ENCODE measurements at places on chromosomes 16 and 17. TPM values are rescaled to one million over a fixed set of nuclear protein-coding genes. Genes with fewer than 3 reads are reported as not detected.

ZNF385C gene
- 0.32 TPM for total RNA-seq

CLUH gene
- 91.4 TPM for total RNA-seq

MAF gene
- total RNA-seq: 0.39 TPM

TBC1D3I gene
- total RNA-seq: 0.28 TPM

ARHGAP27 gene
- 17.1 TPM for total RNA-seq

ZG16 gene
- total RNA-seq: not detected

BRIP1 gene
- total RNA-seq: 4.4 TPM

TEX14 gene
- total RNA-seq: 0.29 TPM

TEKT5 gene
- not detected for total RNA-seq
